ENCODE measurements at places on chromosomes 3 and 15. TPM values are rescaled to one million over a fixed set of nuclear protein-coding genes. Genes with fewer than 3 reads are reported as not detected.

Gene GNAT1
- total RNA-seq: not detected

Gene PATL2
- total RNA-seq: 2.1 TPM

Gene MELTF
- 8.7 TPM for total RNA-seq

Gene FBXW12
- total RNA-seq: not detected

Gene LOXL1
- total RNA-seq: 33.2 TPM

DNA sequence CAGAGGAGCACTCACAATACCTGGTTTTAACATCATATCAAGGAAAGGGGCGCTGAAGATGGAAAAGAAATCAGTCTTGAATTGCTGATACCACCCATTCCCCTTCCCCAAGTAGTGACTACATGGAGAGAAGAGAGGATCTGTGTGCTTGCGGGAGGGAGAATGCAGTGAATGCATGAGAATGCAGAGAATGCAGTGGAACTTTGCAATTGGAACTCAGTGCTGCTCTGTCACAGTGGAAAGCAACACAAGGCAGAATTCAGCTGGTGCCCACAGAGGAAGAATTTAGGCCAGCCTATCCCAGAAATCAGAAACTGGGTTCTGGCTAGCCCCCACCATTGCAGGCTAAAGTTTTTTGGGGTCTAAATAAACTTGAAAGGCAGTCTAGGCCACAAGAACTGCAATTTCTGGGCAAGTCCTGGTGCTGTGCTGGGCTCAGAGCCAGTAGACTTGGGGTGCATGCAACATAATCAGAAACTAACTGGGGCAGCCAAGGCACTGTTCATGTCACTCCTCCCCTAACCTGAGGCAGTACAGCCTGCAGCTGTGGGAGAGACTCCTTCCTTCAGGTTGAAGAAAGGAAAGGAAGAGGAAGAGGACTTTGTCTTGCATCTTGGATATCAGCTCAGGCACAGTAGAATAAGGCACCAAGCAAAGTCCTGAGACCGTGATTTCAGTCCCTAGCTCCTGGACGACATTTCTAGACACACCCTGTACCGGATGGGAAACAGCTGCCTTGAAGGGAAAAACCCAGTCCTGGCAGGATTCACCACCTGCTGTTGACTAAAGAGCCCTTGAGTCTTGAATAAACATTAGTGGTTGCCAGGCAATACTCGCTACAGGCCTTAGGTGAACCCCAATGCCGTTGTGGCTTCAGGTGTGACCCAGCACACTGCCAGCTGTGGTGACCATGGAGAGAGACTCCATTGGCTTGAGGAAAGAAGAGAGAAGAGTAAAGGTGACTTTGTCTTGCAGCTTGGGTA, 329.3 kb downstream of the TBL1XR1 start:
- no peaks in the 10 kb centered on the region for H3K4me1 ChIP-seq
- no peaks in the 10 kb centered on the region for H3K27me3 ChIP-seq
- H3K27ac ChIP-seq: no peak overlapping the region
- no peak overlapping the region for H3K4me3 ChIP-seq
- H3K36me3 ChIP-seq: no peaks in the 10 kb centered on the region

DNA sequence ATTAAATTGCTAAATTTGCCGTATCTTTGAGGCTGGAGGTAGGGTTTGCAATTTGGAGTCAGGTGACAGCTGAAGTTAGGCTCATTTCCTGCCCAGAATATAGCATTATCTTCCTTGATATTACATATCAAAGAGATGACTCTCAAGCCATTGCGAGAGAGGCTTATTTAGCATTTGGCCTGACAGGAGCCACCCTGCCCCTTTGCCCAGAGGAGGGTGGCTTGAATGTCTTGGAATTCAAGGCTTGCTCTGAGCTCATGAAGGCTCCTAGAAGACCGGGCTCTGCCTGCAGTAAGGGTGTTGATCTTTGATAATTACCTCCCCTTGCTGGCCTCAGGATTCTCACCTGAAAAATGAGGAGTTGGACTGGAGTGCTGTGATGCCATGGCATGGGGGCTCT, 251.4 kb upstream of the C2CD4B start:
- no peaks in the 10 kb centered on the region for H3K36me3 ChIP-seq
- no peaks in the 10 kb centered on the region for H3K4me1 ChIP-seq
- no peak for DNase-seq
- H3K27ac ChIP-seq: no peak overlapping the region

DNA sequence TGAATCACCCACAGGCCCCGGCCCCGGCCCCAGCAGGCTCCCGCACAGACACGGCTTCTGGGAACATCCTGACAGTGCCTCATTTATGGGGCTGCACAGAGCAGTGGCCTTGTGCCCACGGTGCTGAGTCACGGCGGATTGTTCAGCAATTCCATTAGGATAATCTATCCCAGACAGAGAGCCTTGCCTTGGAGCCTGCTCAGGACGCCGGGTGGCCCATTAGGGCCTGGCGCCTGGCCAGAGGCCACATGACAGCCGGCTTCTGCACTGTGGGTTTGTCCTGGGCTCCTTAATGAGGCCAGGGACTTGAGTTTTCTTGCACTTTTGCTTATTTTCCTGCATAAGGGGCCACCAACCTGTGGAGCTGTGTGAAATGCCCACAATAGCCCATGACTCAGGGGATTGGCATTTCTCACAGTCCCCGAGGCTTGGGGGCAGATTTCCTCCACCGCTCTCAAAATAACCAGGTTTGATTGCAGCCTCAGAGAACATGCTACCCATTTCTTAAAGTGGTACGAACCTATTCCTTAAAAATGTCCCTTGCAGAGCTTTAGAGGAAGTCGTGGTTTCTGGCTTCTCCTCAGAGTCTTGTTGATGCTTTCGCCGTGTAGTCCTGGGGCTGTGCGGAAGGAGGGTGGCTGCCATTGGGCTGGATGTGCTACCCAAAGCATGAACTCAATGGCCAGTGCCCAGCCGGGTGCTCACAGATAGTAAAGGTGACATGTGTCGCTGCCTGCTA, 19.0 kb downstream of the SYNM start:
- H3K36me3 ChIP-seq: no peaks in the 10 kb centered on the region
- peak overlapping the region; percentile 82 for H3K27ac ChIP-seq
- no peak overlapping the region for H3K4me3 ChIP-seq
- no peaks in the 10 kb centered on the region for H3K27me3 ChIP-seq
- DNase-seq: peak; percentile 95
- H3K4me1 ChIP-seq: peaks cover 21% of the 10 kb centered on the region

- H3K27ac ChIP-seq: no peak overlapping the region
- H3K27me3 ChIP-seq: no peaks in the 10 kb centered on the region
- DNase-seq: no peak
- no peaks in the 10 kb centered on the region for H3K4me1 ChIP-seq
Measured at GRCh38 chr3:143339451-143339850, 219.9 kb downstream of the CHST2 start.

- no peak for DNase-seq
- no peak overlapping the region for H3K27ac ChIP-seq
- no peak overlapping the region for H3K4me3 ChIP-seq
- no peaks in the 10 kb centered on the region for H3K27me3 ChIP-seq
Measured at GRCh38 chr3:174430986-174431385, 428.1 kb upstream of the NAALADL2 start.

GRCh38 chr15:67067930-67068551, 2.6 kb downstream of the SMAD3 start:
- H3K27me3 ChIP-seq: no peaks in the 10 kb centered on the region
- no peak for DNase-seq
- H3K4me3 ChIP-seq: peak overlapping the region; percentile 85
- H3K36me3 ChIP-seq: no peaks in the 10 kb centered on the region

DNA sequence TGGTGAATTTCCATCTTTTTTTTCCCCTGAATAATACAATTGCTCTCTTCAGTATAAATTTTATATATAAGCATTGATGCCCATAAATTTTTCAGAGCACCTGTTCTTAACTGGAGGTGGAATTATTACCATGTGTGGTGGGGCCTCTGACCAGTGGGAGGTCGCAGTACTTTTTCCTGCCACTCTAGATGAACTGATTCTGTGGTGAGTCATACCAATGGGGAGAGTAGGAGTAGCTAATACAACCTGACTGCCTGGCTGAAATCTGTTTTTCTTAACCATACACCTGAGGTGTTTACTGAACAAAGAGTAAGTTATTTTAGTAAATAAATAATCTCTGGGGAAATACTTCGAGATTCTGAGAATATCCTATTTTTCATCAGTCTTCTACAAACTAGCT, 67.2 kb downstream of the UNC13C start:
- H3K27me3 ChIP-seq: no peaks in the 10 kb centered on the region
- H3K4me3 ChIP-seq: no peak overlapping the region
- no peaks in the 10 kb centered on the region for H3K36me3 ChIP-seq
- no peak for DNase-seq
- no peak overlapping the region for H3K27ac ChIP-seq
- no peaks in the 10 kb centered on the region for H3K4me1 ChIP-seq

DNA sequence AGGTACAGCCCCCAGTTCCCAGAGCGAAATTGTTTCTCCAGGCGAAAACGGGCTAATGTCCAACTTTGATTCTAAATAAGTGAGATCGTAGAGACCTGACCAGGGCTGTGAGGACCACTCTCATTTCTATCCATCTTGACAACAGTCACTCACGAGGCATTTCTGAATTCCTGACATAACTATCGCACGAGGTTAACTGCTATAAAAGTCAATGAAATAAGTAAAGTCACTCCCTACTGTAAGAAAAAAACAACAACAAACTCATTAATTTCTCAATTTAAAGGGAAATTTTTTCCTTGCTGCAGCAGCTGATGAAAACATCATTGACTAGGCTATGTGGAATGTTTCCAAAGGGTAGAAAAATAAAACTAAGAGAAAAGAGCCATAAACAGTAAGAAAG, 69.1 kb downstream of the GREM1 start:
- no peak for DNase-seq
- no peaks in the 10 kb centered on the region for H3K27me3 ChIP-seq
- H3K4me3 ChIP-seq: no peak overlapping the region
- H3K4me1 ChIP-seq: no peaks in the 10 kb centered on the region

DNA sequence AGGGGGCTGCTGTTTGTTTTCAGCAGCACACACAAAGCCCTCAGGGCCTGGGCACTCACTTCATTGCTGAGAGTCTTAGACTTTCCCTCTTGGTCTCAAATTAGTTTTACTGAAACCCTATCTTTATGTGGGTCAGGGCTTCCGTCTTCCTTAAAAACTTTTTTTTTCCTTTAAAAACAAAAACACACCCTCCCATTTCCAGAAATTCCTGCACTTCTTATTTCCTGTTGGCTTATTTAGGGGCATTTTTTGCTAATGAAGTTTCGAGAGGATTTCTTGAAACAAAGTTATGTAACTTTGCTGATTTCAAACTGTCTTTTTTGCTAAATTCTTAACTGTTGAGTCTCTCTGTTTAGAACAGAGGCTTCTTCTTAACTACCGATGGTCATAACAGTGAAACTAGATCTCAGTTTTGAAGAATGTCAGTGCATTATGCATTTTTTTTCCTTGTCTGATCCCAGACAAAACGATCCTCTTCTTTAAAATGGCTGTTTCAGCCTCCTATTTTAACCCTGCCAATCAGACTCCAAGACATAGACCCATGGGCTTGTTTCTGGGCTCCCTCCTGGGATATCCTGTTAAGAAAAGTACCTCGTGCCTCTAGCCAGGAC, 23.3 kb downstream of the ANAPC13 start:
- DNase-seq: no peak
- peaks cover 3% of the 10 kb centered on the region for H3K4me1 ChIP-seq
- no peak overlapping the region for H3K4me3 ChIP-seq
- H3K36me3 ChIP-seq: no peaks in the 10 kb centered on the region

GRCh38 chr15:39869254-39869653, 50.8 kb downstream of the GPR176 start:
- no peak for DNase-seq
- no peak overlapping the region for H3K27ac ChIP-seq
- H3K36me3 ChIP-seq: no peaks in the 10 kb centered on the region
- H3K4me1 ChIP-seq: no peaks in the 10 kb centered on the region
- H3K4me3 ChIP-seq: no peak overlapping the region
- no peaks in the 10 kb centered on the region for H3K27me3 ChIP-seq

All from kidney (tissue), 22 donors.